ENCODE measurements at places on chromosomes 7 and 10. TPM values are rescaled to one million over a fixed set of nuclear protein-coding genes. Genes with fewer than 3 reads are reported as not detected.

- no peak for DNase-seq
Observed at GRCh38 chr7:39808796-39809481, 141.1 kb upstream of the CDK13 start.

The OR13A1 gene
- polyA plus RNA-seq: not detected

The CCDC186 gene
- 6.5 TPM for polyA plus RNA-seq

- DNase-seq: no peak
Observed at GRCh38 chr10:18797286-18797685, 138.1 kb downstream of the ARL5B start.
